ENCODE measurements at places on chromosomes 1 and 21.

DNA sequence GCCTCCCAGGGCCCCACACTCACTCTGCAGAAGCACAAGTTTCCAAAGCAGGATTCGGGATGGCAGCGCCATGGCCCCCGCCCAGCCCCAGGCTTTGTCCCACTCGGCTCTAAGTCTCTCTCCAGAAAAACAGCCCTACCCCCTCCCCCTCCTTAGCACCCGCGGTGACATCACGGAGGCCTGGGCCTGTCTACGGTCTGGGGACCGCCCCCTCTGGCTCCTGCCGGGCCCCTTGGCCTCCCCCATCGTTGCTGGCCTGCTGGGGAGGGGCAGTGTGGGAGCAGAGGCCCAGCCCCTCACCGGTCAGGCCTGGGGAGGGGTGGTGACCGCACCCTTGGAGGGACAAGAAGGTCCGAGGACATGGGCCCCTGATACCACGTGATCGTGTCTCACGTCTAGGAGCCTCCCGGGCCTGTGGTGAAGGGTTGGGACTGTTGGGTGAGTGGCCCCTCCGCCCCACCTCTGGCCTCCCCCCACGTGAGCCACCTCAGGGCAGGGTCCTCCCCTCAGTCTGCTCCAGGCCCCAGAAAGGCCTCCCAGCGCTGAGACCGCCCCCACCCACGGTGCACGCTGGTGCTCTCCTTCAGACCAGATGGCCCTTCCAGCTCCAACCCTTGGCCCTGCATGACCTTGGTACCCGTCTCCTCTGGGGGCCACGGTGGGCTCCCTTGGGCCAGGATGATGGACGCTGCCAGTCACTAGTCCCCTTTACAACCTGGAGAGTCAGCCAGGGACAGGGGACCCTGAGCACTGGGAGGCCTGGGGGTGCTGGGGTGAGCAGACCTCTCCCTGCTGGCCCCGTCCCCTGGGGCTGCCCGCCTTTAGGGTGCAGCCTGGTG is at the start of gene MXRA8:
Gene MXRA8, minus strand, starts transcription at position 123 of the 839 bp plus-strand sequence. Its CDS starts 51 bp downstream, at position 72.
- DNase-seq: no peak

DNA sequence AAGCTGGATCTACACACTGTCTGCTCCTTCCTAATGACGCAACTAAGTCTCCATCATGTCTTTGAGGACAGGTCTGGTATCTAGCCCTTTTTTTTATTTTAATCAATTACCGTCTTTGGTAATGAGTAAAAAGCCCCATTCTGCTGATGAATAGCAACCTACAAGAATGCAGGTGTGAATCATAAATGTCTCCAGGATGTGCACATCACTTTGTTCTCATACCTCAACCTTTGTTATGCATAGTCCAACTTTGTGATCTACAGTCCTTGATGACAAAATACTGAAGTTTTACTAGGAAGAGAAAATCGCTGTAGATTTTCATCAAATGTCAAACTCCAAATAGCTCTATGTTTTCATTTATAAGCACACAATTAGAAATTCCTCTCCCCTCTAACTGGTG is 39.3 kb downstream of the PLPPR5 start:
- no peak for DNase-seq

DNA sequence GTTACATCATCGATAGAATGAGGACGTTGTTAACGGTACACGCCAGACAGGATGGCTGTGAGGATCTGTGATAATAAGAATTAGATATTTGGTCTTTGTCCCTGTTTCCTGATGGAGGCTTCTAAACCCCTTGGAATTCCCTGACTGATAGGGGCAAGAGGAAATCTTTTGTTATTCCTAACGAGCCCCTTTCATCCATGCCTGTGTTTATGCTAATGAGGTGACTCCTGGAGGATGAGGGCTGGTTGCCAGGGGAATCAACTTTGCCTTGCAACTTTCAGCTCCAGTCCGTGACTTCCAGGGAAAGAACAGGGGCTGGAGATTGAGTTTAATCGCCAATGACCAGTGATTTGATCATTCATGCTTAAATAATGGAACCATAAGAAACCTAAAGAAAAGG is 39.3 kb upstream of the NLRP3 start:
- DNase-seq: no peak

DNA sequence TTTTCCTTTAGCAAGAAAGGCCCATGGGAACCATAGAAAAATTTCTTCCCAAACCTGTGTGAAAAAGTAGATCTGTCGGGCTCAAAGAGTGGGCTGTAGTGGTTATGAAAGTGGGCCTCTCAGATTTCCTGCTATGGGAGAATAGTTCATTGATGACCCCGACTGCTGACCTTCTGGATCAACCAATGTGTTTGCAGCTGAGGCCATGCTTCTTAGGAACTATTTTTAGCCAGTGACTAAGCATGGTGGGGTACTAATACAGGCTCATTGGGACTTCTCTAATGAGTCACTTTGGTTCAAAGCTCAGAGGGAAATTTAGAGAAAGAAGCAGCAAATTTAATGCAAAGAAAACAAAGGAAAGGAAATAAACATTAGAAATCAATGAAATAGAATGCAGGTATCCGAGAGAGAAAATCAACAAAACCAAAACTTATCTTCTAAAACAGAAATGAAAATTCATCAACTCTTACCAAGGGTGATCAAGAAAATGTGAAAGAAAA is 12.6 kb upstream of the PSMA5 start:
- no peak for DNase-seq

GRCh38 chr1:116359060-116359830 is 13.8 kb upstream of the ATP1A1 start:
- no peak for DNase-seq

DNA sequence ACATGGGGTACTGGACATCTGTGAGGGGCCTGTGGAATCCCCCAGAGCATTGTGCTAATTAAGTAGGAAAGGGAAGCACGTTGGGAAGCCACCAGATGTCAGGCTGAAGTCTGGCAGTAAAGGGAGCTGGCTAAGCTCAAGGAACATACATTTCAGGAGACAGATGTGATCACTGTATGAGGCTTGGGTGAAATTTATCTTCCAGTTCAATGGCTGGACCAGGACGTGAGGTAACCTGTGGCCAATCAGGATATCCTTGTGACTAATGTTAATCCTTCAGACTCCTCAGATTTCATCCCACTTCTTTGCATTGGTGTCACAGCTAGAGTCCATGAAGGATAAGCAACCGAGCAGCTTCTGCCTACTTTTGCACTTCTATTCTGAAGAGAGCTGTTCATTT is 110.2 kb upstream of the APP start:
- DNase-seq: no peak

DNA sequence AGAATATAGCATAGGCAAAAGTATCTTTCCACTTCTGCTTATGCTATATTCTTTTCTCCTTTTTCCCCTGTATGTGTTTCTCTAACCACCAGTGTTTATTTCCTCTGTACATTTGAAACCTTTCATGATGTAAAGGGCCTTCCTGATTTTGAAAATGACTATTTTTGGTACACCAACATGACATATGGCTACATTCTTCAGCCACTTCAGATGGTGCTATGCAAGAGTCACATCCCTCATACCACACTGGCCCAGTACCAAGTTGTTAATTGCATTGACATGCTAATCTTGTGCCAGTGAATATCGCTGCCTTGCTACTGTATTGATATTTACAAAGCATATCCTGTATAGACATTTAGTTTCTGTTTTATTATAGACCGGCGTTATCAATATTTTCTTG is 408.7 kb downstream of the NCAM2 start:
- DNase-seq: no peak

- DNase-seq: no peak
Measured at GRCh38 chr21:19781881-19782652, 1216.1 kb upstream of the NCAM2 start.

GRCh38 chr1:169163059-169163458 is 56.6 kb downstream of the ATP1B1 start:
- no peak for DNase-seq

DNA sequence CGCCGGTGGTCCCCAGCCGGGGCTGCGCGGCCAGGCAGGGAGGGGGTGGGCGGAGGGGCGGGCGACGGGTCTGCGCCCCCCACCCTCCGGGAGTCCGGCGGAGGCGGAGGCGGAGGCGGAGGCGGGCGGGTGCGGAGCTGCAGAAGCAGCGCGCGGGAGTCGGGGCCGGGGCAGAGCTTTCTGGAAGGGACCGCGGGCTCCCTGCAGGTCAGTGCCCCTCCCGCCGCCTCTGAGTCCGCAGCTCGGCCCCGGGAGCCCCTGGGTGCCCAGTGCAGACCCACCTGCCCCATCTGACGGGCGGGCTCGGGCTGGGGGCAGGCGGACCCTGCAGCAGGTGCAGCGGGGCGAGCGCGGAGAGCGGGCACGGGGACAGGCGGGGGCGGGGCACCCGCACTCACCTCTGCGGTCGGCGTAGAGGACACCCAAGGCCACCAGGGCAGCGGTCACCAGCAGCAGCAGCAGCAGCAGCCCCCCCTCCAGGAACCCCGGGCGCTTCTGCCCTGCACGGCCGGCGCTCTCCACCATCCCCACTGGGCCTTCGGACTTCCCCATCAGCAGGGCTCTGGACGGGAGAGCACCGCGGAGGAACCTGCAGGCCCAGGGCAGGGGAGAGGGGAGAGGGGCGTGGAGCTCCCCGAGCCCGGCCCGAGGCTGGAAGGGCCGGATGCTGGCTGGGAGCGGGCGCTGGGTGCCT is 3.7 kb downstream of the MMEL1 start:
- DNase-seq: no peak

GRCh38 chr1:185208626-185209180 is 51.7 kb downstream of the SWT1 start:
- no peak for DNase-seq

DNA sequence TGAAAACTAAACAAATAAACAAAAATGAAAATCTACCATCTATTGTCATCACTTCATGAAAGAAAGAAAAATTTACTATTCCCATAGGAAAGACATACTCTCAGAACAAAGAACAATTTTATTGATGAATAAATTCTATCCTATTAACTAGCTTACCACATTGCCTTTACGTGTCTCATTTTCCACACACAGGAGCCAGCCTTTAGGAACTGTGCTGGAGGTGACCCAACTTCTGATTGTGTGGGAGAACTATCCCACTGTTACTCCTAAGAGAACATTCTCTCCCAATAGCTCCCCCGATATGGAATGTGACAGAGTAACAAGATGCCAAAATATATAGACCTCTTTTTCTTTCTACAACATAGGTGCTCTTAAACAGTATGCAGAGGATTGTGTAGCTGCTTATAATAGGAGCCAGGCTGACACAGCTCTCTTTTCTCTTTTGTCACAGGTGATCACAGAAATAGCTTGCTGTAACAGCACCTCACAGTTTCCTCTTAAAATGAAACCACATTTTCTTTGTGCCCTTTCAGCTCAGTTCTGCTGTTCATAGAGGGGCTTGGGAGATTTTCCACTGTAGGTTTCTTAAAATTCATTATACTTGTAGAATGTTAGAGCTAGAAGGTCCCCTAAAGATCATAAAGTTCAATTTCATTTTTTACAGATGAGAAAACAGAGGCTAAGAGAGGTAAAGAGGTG is 35.5 kb downstream of the C21orf91 start:
- DNase-seq: no peak

- no peak for DNase-seq
Measured at GRCh38 chr1:2311184-2312032, 79.9 kb downstream of the MORN1 start.

GRCh38 chr1:103191327-103191726 is 83.0 kb upstream of the COL11A1 start:
- DNase-seq: no peak

- DNase-seq: no peak
Measured at GRCh38 chr1:24452922-24453485, 37.4 kb downstream of the NIPAL3 start.

- DNase-seq: no peak
Measured at GRCh38 chr1:156160743-156161171, 7.4 kb downstream of the SEMA4A start.

DNA sequence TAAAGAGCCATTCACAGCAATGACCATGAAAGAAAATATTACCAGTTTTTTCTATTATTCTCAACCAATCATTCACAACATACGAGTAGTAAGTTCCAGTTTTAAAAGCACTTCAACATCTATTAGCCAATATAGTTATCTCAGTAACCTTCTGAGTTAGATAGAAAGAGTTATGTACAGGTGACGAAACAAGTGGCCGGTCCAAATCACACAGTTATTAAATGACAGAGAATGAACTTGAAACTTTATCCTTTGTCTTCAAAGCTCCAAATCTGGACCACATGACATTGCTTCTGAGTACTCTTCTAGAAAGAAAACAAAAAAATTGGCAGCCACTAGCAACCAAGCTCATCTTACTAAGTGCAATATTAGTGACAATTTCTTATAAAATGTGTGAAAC is 393.8 kb downstream of the OMA1 start:
- DNase-seq: no peak

DNA sequence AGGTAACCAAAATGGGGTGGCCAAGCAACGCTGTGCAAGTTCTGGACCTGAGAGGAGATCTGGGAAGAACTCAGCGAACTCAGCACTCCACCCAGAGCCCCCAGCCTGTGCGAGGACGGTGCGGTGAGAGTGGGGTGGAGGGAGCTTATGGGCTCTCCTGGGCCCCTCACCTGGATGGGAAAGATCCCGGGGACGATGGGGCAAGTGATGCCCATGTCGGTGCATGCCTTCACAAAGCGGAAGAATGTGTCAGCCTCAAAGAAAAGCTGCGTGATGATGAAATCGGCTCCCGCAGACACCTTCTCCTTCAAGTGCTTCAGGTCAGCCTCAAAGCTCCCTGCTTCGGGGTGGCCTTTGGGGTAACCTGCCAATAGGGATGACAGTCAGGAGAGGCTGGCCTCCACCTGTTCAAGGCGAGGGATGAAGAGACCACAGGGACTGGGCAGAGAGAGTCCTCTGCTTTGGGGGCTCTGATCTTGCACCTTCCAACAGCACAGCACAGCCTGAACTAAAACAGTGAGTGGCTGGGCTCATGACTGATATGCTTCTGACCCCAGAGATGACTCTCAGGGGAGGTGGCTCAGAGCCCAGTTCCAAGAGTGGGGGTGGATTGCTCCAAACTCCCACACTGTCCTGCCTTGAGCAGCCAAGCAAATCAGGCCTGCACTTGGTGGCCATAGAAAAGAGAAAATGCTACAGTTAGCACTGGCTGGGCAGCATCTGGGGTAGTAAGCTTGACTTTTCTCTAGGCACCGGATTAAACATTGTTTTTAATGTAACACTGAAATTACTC is 9.5 kb downstream of the MTHFR start:
- no peak for DNase-seq

DNA sequence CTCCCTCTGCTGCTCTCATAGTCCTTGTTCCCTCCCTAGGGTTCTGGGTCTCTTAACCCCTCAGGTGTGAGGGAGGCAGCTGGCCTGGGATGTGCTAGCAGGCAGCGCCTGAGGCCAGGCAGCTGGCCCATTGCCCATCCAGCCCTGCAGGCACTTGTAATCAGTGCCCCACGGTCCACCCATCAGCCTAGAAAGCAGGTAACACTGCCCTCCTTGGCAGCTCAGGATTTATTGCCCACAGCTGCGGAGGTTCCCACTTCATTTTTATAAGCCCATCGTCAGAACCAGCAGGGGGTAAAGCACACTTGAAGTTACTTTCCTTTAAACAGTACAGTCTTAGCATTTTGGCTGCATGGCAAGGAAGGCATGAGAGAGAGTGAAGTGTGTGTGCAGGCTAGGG is 70.6 kb downstream of the TMEM53 start:
- DNase-seq: peak; percentile 70

Data from NCI-H2081 treated with DMSO at 0.1 percent for 48 hours (cell line).